ENCODE measurements at places on chromosomes 3 and 15. TPM values are rescaled to one million over a fixed set of nuclear protein-coding genes. Genes with fewer than 3 reads are reported as not detected.

CFAP44 gene
- 13.1 TPM for total RNA-seq

WDR49 gene
- 1.4 TPM for total RNA-seq

ZXDC gene
- total RNA-seq, result 62.3 TPM

SPTBN5 gene
- total RNA-seq, result 0.64 TPM

CCDC39 gene
- not detected for total RNA-seq

CCR9 gene
- not detected for total RNA-seq

A4GNT gene
- total RNA-seq, result not detected

GHSR gene
- total RNA-seq, result not detected

ZBBX gene
- total RNA-seq, result 0.49 TPM

GPR176 gene
- total RNA-seq, result 10.2 TPM

CCNB2 gene
- 86.4 TPM for total RNA-seq

ISY1 gene
- 63.8 TPM for total RNA-seq

CYP8B1 gene
- not detected for total RNA-seq

H1-8 gene
- not detected for total RNA-seq

ONECUT1 gene
- total RNA-seq, result 0.91 TPM

PTH1R gene
- total RNA-seq, result not detected

MOBP gene
- total RNA-seq, result 0.57 TPM

CD80 gene
- not detected for total RNA-seq

MUC20 gene
- total RNA-seq, result 83.1 TPM

ROPN1 gene
- not detected for total RNA-seq

ITIH1 gene
- total RNA-seq, result 0.47 TPM

ZNF660 gene
- total RNA-seq, result 0.95 TPM

IQCF6 gene
- not detected for total RNA-seq

BLM gene
- total RNA-seq, result 26.7 TPM

STAB1 gene
- total RNA-seq, result not detected

STAC gene
- 12.0 TPM for total RNA-seq

EPHB3 gene
- 2.8 TPM for total RNA-seq

CLDN16 gene
- 4.8 TPM for total RNA-seq

TP63 gene
- total RNA-seq, result 0.12 TPM

GMNC gene
- total RNA-seq, result 0.29 TPM

Measured in Calu3 (cell line).